ENCODE measurements at places on chromosomes 11 and 22.
A peak's percentile ranks its signal among the peaks of the same experiment; 100 is the strongest.

GRCh38 chr11:66529655-66530054 is 16.2 kb downstream of the ZDHHC24 start:
- no peak for DNase-seq

- DNase-seq, result no peak
These were observed 53.7 kb downstream of the DSCAML1 start for GRCh38 chr11:117743121-117743815.

- DNase-seq, result no peak
These were observed 27.9 kb downstream of the YPEL1 start for GRCh38 chr22:21707677-21708076.

- DNase-seq, result peak; percentile 87
These were observed 537.4 kb upstream of the B3GAT1 start for GRCh38 chr11:134949121-134950090.

GRCh38 chr11:26073646-26074045 is 258.3 kb upstream of the ANO3 start:
- no peak for DNase-seq

DNA sequence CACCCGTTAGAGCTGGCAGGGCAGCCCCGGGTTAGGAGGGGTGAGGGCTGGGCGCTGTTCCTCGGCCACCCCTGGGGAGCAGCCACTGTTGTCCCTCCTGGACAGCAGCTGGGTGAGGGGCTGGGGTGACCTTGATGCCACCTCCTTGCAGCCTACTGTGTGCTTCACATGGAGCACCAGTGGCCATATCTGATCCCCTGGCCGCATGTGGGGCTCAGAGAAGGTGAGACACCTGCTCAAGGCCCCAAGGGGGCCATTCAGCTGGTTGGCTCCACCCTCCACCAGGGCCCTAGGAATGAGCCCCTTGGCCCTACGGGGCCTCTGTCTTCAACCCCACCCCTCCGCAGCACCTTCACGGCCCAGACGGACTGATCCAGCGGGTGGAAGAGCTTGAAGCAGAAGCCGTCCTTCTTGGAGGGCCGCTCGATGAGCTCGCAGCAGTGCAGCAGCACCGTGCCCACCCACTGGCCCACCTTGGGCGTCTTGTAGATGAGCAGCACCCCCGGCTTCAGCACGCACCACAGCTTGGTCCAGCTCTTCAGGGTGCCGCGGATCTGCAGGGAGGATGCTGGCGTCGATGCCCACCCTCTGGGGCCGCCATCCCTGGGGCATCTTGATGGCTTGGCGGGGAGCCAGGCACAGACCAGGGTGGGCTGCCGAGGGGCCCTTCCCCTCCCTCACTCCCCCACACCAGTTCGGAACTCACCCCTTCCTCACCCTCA is 44.9 kb downstream of the OSBPL5 start:
- DNase-seq, result no peak

DNA sequence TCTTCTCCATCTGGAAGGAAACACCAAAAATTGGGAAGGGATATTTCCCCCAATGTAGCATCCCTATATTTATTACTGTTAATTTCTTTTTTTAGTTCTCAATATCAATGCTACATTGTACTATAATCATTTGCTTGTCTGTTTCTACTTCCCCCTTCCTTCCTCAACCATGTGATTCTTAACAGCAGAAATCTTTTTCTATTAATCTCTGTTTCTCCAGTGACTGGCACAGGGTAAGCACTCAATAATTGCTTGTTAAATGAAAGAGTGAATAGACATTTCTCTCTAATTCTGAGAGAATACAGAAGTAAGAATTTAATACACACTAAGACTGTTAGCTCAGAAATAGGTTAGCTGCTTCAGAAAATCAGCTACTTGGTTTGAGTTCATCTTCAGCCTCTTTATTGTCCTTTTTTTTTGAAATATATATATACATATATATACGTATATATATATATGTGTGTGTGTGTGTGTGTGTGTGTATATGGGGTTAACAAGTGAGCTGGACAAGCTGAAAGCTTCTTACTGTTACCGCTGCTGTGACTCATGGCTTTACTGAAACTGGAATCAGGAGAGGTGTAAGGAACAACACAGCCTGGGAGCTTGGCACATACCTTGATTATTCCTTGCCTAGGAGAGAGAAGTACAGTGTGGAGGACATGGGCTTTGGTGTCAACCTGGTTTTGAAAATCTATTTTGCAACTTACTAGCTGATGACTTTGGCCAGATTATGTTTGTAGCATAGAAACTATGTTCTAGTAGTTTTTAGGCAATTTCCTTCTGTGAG is 26.2 kb upstream of the PDE3B start:
- DNase-seq, result no peak

GRCh38 chr11:128707681-128708080 is 13.8 kb downstream of the FLI1 start:
- peak; percentile 82 for DNase-seq

GRCh38 chr22:26162926-26163325 is 6.3 kb upstream of the SEZ6L start:
- no peak for DNase-seq

DNA sequence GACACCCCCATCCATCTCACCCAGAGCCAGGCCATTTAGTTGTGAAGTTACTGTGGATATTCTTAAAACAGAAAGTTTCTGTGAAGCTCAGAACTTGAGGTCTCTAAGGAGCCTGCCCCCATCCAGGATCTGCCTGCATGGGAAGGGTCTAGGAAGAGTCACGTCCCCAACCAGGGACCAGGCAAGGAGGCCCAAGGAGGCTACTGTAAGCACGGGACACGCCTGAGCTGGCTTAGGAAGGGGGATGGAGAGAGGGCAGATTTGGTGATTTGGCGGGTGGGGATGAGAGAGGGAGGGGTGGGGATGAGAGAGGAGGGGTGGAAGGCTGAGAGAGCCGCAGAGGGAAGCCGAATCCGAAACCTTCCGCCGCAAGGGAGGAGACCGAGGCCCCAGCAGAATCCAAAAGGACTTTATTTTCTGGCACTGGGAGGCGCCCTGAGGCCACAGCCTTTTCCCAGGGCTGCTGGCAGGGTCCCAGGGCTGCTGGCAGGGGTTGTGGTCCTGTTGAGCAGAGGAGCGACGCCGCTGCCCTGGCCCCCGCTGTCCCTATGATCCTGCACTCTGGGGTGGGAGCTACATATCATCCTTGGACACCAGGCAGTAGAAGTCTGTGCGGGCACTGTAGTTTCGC is 9.4 kb downstream of the SIGIRR start:
- DNase-seq, result no peak

DNA sequence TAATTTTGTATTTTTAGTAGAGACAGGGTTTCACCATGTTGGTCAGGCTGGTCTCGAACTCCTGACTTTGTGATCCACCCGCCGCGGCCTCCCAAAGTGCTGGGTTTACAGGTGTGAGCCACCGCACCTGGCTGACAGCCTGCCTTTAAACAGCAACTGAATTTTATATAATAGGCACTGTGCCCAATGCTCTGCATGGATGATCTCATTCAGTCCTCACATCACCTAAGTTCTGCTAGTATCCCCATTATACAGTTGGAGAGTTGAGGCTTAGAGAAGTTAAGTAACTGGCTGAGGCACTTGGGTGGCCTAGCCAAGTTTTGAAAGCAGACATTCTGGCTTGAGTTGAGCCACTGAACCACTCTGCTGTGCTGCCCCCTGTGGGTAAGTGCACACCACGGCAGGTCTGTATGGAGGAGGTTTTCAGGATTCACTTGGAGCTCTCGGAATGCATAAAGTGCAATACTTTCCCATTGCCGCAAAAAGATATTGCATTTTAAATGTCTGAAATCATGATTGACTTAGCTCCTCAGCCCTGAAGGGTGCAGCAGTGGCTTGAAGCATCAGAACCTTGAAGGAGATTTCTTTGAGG is 112.4 kb downstream of the LDLRAD3 start:
- no peak for DNase-seq

- no peak for DNase-seq
These were observed 363.0 kb downstream of the CNTN5 start for GRCh38 chr11:99383648-99384245.

DNA sequence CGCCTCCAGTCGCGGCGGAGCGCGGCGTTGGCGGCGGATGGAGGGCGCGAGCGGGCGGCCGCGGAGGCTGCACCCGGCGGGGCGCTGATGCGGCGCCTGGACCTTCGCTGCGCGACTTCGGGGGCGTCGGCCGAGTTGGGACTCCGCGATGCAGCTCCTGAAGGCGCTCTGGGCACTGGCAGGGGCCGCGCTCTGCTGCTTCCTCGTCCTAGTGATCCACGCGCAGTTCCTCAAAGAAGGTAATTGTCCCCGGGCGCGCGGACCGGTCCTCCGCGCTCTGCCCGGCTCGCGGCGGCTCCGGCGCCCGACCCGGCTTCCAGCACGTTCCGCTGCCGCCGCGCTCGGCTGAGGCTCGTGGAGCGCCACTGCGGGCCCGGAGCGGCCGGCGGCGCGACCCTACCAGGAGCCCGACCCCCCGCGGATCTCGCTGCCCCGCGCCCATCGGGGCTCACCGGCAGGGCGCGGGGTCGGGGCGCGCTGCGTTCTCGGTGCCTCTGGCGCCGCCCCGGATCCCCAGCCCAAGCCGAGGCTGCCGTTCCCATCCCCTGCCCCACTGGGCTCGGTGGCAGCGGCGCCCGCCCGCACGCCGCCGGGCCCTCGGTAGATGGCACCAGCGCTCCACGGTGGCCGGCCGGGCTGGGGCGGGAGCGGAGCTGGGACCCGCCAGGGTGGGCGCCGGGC is 1251.2 kb downstream of the BRD1 start:
- DNase-seq, result peak; percentile 54

DNA sequence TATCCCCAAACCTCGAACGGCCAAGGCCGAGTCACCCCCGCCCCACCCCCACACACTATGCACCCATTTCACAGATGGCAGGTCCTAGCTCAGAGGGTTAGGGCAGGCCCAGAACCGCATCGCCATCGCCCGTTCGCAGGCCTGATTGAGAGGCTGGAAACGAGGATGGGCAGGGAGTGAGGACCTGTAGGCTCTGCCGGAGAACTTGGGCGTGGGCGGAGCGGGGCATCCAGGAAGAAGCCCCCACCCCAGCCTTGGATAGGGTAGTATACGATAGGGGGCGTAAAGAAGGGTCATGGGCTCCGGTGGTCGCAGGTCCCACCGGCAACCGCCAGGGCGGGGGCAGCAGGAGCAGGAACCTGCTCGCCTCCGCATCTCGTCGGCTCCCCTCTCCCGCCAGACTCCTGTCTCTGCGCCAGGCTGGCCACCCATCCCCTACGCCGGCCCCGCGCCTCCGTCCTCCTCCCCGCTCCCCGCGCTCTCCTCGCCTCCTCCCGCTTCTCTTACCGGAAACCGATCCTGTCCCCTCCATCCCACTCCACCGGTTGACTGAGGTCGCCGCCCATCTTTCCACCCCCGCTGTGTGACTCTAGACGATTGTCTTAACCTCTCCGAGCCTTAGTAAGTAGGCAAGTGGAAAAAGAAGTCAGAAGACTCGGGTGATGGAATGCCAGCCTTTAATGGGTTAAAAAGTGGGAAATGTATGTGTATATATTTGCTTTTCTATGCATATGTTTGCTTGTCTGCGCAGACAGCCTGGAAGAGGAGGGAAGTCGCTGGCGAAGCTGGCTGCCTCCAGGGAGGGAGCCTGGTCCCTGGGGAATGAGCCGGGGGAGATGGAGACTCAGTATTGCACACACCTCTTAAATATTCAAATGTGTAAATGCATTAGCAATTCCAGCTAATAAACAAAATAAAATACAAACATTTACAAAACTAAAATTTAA is 52.8 kb downstream of the CYTH4 start:
- DNase-seq, result peak; percentile 28

DNA sequence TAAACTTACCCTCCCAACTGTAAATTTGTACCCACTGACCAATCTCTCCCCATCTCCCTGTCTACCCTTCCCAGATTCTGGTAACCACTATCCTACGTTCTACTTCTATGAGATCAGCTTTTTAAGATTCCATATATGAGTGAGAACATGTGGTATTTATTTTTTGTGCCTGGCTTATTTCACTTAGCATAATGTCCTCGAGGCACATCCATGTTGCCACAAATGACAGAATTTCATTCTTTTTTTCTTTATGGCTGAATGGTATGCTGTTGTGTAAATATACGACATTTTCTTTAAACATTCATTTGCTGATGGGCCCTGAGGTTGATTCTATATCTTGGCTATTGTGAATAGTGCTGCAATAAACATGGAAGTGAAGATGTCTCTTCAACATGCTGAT is 74.7 kb upstream of the RRM1 start:
- peak; percentile 56 for DNase-seq

- no peak for DNase-seq
These were observed 26.6 kb upstream of the SCN3B start for GRCh38 chr11:123681030-123681429.

GRCh38 chr11:128305588-128305987 is 281.8 kb downstream of the ETS1 start:
- no peak for DNase-seq

DNA sequence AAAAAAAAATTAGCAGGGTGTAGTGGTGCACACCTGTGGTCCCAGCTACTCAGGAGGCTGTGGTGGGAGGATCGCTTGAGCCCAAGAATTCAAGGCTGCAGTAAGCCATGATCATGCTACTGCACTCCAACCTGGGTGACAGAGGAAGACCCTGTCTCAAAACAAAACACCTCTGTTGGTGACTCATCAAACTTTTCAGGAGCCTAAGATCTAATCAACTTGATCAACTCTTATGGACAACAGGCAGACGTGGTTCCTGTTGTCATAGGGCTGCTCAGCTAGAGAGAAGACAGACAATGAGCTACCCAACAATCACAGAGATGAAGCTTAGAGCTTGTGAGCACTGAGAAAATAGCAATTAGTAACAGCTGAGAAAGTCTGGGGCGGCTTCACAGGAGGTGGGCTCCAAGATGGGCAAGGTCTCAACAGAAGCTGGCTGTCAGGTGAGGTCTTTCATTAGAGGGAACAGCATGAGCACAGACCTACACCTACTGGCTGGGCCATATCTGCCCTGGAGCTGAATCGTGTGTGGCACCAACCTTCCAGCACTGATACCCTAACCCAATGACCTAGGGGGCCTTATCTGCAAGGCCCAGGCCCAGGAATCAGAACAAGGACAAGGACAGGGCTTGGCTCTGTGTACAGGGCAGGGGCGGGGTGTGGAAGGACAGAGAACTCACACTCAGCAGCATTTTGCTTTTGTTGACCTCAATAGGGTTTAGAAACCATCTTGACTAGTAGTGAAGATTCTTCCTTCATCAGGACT is 7.2 kb upstream of the UCP3 start:
- DNase-seq, result no peak

DNA sequence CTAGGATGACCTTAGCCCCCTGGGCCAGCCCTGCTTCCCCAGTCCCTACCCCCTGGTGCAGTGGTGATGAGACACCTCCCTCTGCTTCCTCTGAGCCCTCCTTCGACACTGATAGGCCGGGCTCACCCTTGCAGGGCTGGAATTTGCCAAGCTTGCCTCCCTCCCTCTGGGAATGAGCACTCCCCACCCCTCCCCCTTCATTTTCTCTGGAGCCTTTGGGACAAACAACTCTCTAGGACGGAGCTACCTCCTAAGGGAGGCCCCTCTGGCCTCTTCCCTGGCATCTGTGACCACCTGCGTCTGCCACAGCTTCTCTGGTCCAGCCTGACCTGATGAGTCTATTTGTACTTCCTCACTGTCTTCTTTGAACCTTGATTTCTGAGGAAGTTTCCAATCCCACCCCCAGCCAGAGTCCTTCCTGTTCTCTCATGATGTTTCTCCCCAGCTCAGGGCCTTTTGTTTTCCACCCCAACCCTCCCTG is 53.3 kb upstream of the ADA2 start:
- no peak for DNase-seq

- DNase-seq, result peak; percentile 96
These were observed 128.1 kb upstream of the E2F8 start for GRCh38 chr11:19368726-19369375.

Measured in fibroblast of skin of right quadriceps (primary cell).